ENCODE measurements at places on chromosomes 3 and 15. TPM values are rescaled to one million over a fixed set of nuclear protein-coding genes. Genes with fewer than 3 reads are reported as not detected.

DNAH12 gene
- total RNA-seq: not detected

PLA2G4D gene
- total RNA-seq: 0.10 TPM

TAGLN3 gene
- total RNA-seq: not detected

TNFAIP8L3 gene
- total RNA-seq: 4.9 TPM

GOLGA8Q gene
- 0.42 TPM for total RNA-seq

PCCB gene
- total RNA-seq: 40.8 TPM

GABPB1 gene
- 11.5 TPM for total RNA-seq

ARL14 gene
- not detected for total RNA-seq

BCL2A1 gene
- total RNA-seq: 3.8 TPM

MME gene
- total RNA-seq: 95.4 TPM

COL8A1 gene
- 7.0 TPM for total RNA-seq

GRCh38 chr3:59519094-59519493 is 469.3 kb upstream of the CFAP20DC start:
- no peak for DNase-seq
- no peaks in the 10 kb centered on the region for H3K36me3 ChIP-seq
- no peaks in the 10 kb centered on the region for H3K4me1 ChIP-seq
- H3K27me3 ChIP-seq: no peaks in the 10 kb centered on the region
- H3K27ac ChIP-seq: no peak overlapping the region

DNA sequence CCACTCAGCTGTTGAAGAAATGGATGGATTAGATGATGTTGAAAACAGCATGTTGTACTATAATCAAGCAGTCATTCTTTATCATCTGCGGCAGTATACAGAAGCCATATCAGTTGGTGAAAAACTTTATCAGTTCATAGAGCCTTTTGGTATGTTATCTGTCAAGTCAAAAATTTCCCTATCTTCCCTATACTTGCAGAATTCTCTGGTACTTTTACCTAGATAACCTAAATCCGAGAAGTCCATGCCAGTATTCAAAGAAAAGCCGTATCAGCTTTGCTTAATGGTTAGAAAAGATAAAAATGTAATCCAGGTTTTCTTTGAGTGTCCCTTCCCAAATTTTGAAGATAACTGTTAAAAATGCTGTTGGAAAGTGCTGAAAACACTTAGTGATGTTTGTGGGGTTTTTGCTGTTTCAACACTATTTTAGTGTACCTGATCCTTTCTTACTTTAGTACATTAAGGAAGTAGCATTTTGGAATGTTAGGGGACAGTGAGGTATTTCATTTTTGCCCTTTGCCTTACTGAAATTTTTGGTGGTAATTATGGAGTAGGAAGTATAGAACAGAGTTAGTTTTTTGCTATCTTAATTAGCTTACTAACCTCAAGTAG is 23.8 kb downstream of the CNOT10 start:
- no peak overlapping the region for H3K27ac ChIP-seq
- no peaks in the 10 kb centered on the region for H3K4me1 ChIP-seq
- no peaks in the 10 kb centered on the region for H3K27me3 ChIP-seq
- peaks cover 38% of the 10 kb centered on the region for H3K36me3 ChIP-seq
- DNase-seq: no peak

GRCh38 chr3:58520403-58521335 is 16.3 kb downstream of the ACOX2 start:
- DNase-seq: no peak
- H3K36me3 ChIP-seq: peaks cover 16% of the 10 kb centered on the region
- H3K27me3 ChIP-seq: no peaks in the 10 kb centered on the region
- no peaks in the 10 kb centered on the region for H3K4me1 ChIP-seq
- no peak overlapping the region for H3K27ac ChIP-seq
- H3K4me3 ChIP-seq: no peak overlapping the region

DNA sequence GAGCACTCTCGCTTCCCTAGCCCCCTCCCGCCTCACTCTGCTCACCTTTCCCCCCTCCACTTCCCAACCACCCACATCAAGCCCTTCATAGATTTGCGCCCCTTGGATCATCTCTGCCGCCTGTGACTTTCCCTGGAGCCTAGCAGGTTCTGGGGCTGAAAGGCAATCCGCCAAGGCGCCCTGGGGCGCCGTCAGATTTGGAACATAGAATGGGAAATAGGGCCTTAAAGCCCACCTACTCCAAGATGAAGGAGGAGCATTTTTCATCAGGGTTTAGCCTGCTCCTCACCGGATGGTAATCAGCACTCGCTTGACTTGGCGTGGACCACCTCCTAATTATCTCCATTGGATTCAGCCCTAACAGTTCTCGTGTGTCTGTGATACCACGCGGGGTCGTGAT is 1.3 kb downstream of the CPNE4 start:
- peaks cover 42% of the 10 kb centered on the region for H3K27me3 ChIP-seq
- no peaks in the 10 kb centered on the region for H3K36me3 ChIP-seq
- H3K4me3 ChIP-seq: no peak overlapping the region
- DNase-seq: no peak
- no peaks in the 10 kb centered on the region for H3K4me1 ChIP-seq
- H3K27ac ChIP-seq: no peak overlapping the region

- no peaks in the 10 kb centered on the region for H3K27me3 ChIP-seq
- no peak overlapping the region for H3K27ac ChIP-seq
- no peak overlapping the region for H3K4me3 ChIP-seq
- H3K36me3 ChIP-seq: no peaks in the 10 kb centered on the region
Observed at GRCh38 chr3:195007766-195008165, 263.2 kb downstream of the XXYLT1 start.

GRCh38 chr15:42034628-42035434 is 14.0 kb upstream of the PLA2G4E start:
- H3K4me1 ChIP-seq: peaks cover 19% of the 10 kb centered on the region
- no peaks in the 10 kb centered on the region for H3K27me3 ChIP-seq

DNA sequence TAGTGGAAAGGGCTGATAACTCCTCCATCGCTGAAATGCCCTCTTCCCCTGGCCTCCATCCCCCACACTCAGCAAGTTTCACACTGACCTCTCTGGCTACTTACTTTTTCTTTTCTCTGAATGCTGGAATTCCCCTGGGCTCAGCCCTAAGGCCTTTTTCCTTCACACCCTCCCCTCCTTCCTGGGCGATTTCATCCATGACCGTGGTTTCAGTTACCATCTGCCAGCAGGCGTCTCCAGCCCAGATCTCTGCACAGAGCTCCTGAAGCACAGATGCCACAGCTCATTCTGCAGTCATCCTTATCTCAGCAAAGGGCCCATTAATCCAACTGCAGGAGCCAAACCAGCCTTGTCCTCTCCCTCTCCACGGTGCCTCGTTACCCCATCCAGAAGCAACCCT is 114.0 kb downstream of the RFTN1 start:
- H3K36me3 ChIP-seq: no peaks in the 10 kb centered on the region
- peaks cover 26% of the 10 kb centered on the region for H3K4me1 ChIP-seq
- peak overlapping the region; percentile 67 for H3K27ac ChIP-seq
- no peak for DNase-seq
- no peak overlapping the region for H3K4me3 ChIP-seq
- H3K27me3 ChIP-seq: no peaks in the 10 kb centered on the region

DNA sequence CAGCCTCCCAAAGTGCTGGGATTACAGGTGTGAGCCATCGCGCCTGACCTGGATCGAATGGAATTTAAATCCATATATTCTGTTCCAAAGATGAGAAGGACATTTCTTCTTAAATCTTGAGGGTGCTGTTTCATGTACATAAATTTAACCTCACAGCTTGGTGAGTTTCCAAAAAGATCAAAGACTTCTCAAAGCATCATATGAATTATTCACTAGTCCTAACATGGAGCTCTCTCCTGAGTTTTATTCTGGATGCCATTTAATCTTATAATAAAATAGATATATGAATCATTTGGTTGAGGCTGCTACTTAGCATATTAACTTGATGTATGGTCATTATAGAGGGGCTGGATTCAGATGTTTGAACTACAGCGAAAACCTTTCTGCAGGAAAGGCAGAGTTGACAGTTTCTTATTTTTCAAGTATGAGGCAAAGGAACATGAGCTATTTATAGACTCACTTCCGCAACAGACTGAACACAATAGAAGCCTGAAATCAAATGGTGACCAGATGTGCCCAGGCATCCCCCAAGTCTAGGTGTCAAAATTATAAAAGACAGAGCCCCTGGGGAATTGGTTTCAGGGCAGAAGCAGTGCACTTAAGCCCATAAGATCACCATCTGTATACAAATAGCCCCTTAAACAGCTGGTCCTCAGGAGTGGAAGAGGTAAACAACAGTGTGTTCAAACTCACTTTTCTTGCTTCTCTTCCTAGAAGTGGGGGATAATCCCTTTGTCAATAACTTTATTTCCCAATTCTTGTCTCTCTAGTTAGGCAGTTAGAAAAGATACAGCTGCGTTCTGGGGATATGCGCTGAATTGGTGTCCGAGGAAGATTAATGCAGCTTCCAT is 29.7 kb downstream of the STARD9 start:
- peaks cover 21% of the 10 kb centered on the region for H3K4me1 ChIP-seq
- H3K27ac ChIP-seq: peak overlapping the region; percentile 27
- no peaks in the 10 kb centered on the region for H3K27me3 ChIP-seq
- H3K4me3 ChIP-seq: no peak overlapping the region
- DNase-seq: no peak

- no peak for DNase-seq
- H3K4me3 ChIP-seq: no peak overlapping the region
- H3K27me3 ChIP-seq: no peaks in the 10 kb centered on the region
- H3K27ac ChIP-seq: peak overlapping the region; percentile 71
- no peaks in the 10 kb centered on the region for H3K36me3 ChIP-seq
Observed at GRCh38 chr15:68112706-68113105, 58.6 kb downstream of the PIAS1 start.

GRCh38 chr15:95944661-95945255 is 385.7 kb upstream of the NR2F2 start:
- no peaks in the 10 kb centered on the region for H3K27me3 ChIP-seq
- no peaks in the 10 kb centered on the region for H3K36me3 ChIP-seq
- no peaks in the 10 kb centered on the region for H3K4me1 ChIP-seq
- DNase-seq: no peak
- no peak overlapping the region for H3K27ac ChIP-seq
- no peak overlapping the region for H3K4me3 ChIP-seq

DNA sequence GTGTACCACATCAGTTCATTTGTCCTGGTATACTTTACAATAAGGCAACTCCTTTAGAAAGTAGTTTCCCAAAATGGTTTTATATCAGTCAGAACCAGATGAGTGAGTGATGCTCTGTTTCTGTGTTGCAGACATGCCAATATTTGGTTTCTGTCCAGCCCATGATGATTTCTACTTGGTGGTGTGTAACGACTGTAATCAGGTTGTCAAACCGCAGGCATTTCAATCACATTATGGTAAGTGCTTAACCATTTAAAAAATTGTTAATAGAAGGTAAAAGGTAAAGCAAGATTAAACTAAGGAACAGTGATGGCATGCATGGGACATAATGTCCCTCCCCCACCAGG is 40.0 kb upstream of the SCAANT1 start:
- DNase-seq: no peak
- no peaks in the 10 kb centered on the region for H3K27me3 ChIP-seq
- H3K36me3 ChIP-seq: no peaks in the 10 kb centered on the region

DNA sequence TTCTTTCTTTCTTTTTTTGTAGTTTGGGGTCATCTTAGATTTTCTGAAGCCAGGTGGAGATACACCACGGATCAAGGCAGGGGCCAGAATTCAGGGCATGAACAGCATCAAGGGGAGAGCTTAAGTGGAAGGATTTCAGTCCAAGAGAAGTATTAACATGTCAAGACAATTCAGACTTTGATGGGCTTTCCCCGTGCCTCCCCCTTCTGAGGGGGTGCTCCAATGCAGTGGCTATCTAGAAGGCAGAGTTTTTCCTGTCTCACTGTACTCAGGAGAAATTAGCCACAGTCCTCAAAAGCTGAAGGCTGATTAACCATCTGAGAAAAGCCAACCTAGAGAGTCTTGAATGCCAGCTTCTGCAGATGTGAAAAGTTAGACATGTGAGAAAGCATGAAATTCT is 127.3 kb downstream of the TGFBR2 start:
- no peak overlapping the region for H3K27ac ChIP-seq
- no peak overlapping the region for H3K4me3 ChIP-seq
- DNase-seq: no peak
- peaks cover 53% of the 10 kb centered on the region for H3K4me1 ChIP-seq

GRCh38 chr3:120172070-120172469 is 77.8 kb upstream of the GSK3B start:
- no peak for DNase-seq
- no peaks in the 10 kb centered on the region for H3K36me3 ChIP-seq
- H3K27ac ChIP-seq: no peak overlapping the region
- peaks cover 12% of the 10 kb centered on the region for H3K4me1 ChIP-seq
- H3K4me3 ChIP-seq: no peak overlapping the region
- H3K27me3 ChIP-seq: no peaks in the 10 kb centered on the region

DNA sequence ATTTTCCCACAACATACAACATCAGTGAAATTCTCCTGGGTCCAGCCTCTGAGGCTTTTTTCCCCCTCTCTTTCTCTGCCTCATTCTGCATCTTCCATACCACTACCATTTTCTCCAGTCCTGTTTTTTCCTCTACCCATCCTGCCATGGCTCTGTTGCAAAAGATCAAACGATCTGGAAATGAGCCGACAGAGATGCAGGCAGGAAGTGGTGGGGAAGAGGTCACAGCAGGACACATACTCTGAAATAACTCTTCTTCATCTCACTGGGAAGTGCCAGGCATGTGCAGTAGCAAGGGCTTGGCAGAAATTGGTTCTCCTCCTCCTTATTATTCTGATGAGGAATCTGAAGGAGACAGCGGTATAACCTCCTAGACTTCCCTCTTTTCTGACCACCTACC is 114.3 kb downstream of the CORO2B start:
- no peak overlapping the region for H3K4me3 ChIP-seq
- H3K4me1 ChIP-seq: no peaks in the 10 kb centered on the region
- no peak overlapping the region for H3K27ac ChIP-seq

DNA sequence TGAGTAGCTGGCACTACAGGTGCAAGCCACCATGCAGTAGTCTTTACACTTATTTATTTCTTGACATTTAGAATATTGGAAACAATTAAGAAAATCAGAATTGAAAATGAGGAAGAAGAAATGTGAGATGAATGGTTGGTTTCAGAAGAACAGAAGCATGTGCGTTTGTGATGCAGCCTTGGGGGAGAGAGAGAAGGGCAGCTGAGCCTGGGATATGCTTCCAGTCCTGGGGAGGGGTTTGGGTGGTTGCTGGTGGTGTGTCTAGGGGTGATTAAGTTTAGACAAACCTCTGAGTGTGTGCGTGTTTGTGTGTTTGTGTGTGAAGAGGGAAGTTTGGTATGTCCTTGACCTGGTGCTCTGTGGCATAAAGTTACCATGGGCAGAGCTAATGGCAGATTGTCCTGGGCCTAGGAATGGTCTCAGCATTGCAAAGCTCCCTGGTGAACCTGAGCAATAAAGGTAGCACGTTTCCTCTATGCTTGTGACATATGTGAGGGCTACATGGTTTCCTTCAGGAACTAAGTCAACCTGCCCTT is 35.6 kb downstream of the CTSH start:
- H3K27ac ChIP-seq: no peak overlapping the region
- H3K36me3 ChIP-seq: peaks cover 2% of the 10 kb centered on the region
- peaks cover 10% of the 10 kb centered on the region for H3K4me1 ChIP-seq
- no peak for DNase-seq
- H3K27me3 ChIP-seq: no peaks in the 10 kb centered on the region

GRCh38 chr3:49717211-49717958 is 2.1 kb downstream of the AMIGO3 start:
- H3K4me1 ChIP-seq: peaks cover 16% of the 10 kb centered on the region
- no peaks in the 10 kb centered on the region for H3K27me3 ChIP-seq
- peak; percentile 13 for DNase-seq
- no peak overlapping the region for H3K4me3 ChIP-seq

Data from gastrocnemius medialis (tissue), 4 donors.